ENCODE measurements at places on chromosomes 4 and X.

- no peak for DNase-seq
These were observed 60.9 kb downstream of the ARHGEF38 start for GRCh38 chr4:105613306-105613705.

GRCh38 chr4:139814323-139815015, 148.8 kb downstream of the MGST2 start:
- no peak for DNase-seq

GRCh38 chrX:141815904-141816303, 22.2 kb upstream of the MAGEC3 start:
- DNase-seq, result no peak

- no peak for DNase-seq
These were observed 13.8 kb upstream of the GPC3 start for GRCh38 chrX:133999031-133999705.

DNA sequence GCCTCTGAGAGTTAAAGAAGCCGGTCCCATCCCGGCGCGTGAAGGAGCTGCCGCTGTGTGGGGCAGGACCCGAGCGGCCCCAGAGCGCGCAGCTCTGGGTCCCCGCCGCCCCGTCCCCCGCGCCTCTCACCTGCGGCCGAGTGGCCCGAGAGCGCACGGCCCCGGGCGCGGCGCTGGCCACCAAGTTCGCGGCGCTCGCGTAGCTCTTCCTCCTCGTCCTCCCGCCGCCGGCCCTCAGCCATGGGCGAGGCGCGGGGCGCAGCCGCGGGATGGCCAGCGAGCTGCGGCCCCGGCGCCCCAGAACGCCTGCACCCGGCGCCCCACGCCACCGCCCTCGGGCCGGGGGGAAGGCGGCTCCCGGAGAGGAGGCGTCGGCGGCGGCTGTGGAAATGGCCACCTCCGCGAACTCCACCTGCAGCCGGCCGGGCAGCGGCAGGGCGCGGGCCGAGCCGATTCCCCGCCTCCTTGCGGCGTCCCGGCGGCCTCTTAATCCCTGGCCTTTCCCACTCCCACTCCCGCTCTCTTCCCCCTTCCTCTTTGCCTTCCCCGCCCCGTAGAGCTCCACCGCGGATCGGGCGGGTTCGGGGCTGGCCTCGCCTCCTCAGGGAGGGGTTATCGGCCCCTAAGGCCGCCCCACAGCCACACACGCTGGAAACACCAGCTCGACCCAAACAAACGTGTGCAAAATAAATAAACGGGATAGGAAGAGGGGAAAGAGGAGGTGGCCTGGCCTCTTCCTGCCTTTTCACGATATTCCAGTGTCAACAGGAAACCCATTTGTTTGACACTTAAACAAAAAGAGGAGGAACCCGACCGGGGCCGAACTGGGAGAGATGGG, at the start of gene SH3D19:
TSS of gene SH3D19 (minus strand) at position 495 of the 838 bp plus-strand sequence. CDS start at position 242, 253 bp downstream.
- DNase-seq, result no peak

Data from activated CD8-positive, alpha-beta memory T cell treated with anti-CD3 and anti-CD28 coated beads for 1 hour (primary cell).